ENCODE measurements at places on chromosomes 1 and 21.
A peak's percentile ranks its signal among the peaks of the same experiment; 100 is the strongest.

DNA sequence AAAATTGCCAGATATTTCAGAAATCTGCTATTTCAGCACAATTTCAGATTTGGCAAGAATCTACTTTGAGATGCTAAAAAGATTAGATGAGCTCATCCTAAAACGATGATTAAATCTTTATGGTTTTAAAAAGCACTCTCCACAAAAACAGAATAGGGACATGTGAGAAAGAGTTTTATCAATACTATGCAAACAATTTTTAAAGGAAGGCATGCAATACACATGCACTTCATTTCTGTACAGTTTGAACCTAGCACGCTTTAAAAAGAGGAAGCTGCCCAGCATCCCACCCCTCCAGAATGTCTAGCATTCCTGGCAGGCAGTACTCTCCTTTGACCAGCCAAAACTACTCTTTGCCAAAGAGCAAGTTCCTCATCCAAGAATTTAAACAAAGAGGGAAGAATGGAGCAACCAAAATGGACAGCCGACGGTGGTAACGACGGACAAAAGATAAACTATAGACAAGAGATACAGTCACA is 1.3 kb downstream of the ARHGAP29 start:
- no peak for DNase-seq

- no peak for DNase-seq
These were observed 13.1 kb downstream of the SLC26A9 start for GRCh38 chr1:205930195-205930577.

DNA sequence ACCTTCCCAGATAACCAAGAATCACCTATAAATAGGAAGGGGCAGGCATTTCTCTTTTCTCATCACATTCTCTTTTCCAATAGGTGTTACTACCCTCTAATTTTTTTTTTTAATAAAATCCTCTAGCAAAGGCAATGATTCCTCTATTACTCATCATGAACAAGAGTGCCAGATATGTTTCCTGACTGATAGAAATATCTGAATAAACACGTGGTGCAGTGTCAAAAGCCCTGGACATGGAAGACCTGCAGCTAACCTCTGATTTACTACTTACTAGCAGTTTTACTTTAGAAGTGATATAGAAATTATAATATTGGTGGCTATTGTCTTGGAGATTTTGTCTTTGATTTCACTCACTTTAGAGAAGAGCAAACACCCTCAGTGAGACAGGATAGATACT is 194.6 kb upstream of the SAMSN1 start:
- no peak for DNase-seq

GRCh38 chr1:28915031-28915895 is 894 bp downstream of the EPB41 start:
- DNase-seq = peak; percentile 43

DNA sequence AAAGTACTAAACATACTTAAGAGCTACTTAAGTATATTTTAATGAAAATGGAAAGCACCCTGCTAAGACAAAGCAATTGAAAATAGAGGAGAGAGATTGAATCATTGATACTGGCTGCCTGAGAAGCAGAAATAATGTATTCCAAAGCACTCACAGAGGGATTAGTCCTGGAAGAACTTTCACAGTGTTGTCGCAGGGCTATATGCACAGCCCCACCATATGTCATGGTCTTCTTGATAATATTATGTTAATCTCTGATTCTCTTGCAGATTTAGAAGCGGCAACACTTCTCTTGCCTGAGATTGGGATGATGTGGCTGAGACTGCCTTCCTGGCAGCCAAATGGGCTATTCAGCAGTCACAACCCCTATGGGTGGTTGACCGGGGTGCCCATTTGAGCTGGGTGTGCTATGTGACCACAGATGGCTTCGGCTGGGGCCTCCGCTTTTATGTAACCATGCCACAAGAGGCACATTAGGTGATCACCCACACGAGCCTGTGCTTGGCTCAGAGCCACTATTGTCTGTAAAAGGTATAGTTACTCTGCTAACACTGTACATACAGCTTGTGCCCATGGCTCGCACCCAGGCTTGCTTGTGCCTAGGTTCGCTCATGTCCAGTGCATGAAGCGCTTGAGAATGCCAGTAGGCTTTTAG is 152.2 kb upstream of the SGIP1 start:
- no peak for DNase-seq

DNA sequence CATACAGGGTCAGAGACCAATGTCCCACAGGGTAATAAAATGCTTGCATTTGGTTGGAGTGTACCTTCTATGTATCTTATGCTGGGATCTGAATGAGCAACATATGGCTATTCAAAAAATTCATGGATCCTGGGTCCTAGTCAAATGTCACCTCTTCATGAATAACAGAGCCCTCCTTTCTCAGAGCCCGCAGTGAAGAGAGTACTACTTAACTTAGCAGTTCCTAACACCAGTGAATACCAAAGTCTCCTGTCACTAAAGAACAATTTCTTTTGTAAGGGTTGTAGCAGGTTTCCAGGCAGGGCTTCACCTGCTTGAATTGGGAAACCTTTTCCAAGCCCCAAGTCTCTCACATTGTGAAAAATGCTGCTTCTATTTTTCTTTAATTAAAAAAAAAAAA is 483.0 kb upstream of the DEPDC1 start:
- DNase-seq = no peak

DNA sequence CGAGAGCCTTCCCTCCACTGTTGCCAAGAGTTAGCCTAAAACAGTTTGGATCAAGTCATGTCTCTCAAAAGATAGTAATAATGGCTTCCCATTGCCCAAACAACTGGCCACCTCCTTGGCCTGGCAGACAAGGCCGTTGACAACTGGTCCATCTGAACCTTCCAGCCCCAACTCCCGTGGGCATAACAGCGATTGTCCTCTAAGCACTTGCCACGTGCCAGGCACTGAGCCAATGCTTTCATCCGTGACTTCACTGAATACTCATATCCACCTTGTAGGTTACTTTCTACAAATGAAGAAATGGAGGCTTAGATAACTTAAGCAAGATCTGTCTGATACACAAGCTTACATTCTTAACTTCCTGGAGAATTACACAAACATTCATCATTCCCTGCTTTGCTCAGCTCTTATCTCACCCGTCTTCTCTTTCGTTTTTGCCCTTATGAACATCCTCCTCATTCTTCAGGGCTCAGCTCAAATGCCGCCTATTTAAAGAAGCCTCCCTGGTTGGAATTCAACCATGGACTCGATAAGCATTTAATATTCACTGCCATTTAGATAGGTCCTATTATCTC is 106.4 kb downstream of the KCND3 start:
- no peak for DNase-seq

GRCh38 chr1:150575518-150576366 is 3.7 kb downstream of the MCL1 start:
- DNase-seq = peak; percentile 37

GRCh38 chr1:92482665-92483609 is 3.8 kb downstream of the GFI1 start:
- DNase-seq = peak; percentile 35

DNA sequence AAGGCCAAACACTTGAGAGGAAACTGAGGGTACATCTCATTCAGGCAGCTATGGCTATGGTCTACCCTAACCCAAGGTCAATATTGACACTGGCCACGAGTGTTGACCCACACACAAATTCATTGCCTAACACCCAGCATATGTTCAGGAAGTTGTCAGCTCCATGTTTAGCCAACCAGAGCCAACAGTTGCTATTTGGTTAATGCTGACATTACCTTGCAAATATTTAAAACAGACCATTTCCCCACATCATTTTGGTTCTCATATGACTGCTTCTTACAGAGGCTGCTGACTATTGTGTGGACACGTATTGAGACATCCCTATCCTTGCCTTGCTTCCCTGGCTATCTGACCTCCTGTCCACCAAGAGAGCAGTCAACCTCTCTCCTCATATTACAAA is 97.3 kb downstream of the LMX1A start:
- no peak for DNase-seq

GRCh38 chr1:31796707-31797106 is 19.1 kb downstream of the SPOCD1 start:
- DNase-seq = no peak

DNA sequence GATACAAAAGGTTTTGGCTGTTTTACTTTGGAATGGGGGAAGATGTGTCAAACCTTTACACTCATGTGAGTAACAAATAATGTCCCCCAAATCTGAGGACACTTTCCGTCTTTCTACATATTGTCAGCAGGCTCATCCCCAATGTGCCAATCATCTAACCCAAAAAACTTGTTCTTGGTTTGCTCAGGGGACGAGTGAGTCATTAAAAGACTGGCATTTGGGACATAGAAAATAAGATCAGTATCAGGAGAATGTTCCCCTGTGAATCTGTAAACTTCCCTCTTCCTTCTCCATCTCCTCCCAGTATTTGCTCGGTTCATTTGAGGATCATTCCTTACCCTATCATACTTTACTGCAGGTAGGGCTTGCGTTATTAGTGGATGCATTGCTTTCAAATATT is 194.1 kb upstream of the RUNX1 start:
- no peak for DNase-seq

- no peak for DNase-seq
These were observed 299.7 kb downstream of the GRIK1 start for GRCh38 chr21:29640080-29640508.

DNA sequence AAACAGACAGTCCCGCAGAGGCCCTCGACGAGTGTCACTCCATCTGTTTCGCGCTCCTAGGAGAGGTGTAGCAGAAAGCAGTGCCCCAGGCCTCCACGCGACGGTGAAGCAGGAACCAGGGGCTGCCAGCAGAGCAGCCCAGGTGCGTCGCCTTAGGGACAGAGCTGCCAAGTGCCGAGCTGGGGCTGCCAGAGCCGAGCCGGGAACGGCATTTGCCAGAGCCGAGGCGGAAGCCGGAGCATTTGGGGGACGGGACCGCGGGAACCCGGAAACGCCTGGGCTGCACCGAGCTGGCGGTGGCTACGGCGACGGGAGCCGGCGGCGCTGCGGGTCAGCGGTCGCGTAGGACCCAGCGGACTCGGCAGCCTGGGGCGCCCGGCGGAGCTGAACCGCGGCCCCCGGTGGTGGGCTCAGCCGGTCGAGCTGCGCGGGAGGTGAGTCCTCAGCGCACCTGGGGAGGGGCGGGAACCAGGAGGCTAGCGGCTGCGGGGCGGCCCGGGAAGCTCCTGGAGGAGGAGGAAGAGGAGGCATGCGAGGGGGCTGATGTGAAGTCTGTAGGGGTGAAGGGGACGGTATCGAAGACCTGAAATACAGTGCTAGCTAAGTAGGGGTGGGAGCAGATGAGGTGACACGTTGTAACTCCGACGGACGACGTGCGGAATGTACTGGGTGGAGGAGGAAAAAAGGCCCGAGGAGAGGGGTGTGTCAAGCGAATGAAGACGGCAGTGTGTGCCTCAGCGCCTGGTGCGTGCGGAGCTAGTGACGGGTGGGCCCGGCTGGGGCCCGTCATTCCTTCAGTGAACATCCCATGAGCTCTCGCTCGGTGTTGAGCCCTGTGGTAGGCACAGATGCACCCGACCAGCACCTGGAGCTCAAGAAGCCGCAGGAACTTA is at the start of gene SLC35A3:
Gene SLC35A3 (plus strand): TSS at position 268 of the 893 bp plus-strand sequence. CDS start 23,559 bp downstream, outside the sequence.
- DNase-seq = peak; percentile 81

- no peak for DNase-seq
These were observed 4.1 kb downstream of the WNT3A start for GRCh38 chr1:228010921-228011320.

- DNase-seq = peak; percentile 23
These were observed 22.2 kb downstream of the SLC25A33 start for GRCh38 chr1:9561429-9561828.

- no peak for DNase-seq
These were observed 119.8 kb upstream of the SPAG17 start for GRCh38 chr1:118304722-118305359.

DNA sequence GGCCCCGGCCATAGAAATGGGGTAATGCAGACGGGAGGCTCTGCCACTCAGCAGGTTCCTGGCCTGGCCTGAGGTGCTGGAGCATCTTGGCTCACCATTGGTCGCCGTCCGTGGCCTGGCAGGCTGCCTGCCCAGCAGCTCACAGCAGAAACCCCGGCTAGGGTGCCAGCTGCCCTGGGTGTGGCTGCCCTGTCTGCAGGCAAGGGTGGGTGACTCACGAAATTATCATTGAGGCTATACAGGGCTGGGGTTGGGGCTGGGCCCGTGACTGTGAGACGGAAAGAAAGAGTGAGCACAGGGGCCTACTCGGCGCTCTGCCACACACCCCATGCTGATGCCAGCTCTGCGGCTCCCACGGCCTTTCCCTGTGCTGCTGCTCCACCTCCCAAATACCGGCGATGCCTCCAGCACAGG is 8.0 kb upstream of the PKP1 start:
- no peak for DNase-seq

- DNase-seq = no peak
These were observed 73.1 kb upstream of the TSHB start for GRCh38 chr1:114956570-114956969.

DNA sequence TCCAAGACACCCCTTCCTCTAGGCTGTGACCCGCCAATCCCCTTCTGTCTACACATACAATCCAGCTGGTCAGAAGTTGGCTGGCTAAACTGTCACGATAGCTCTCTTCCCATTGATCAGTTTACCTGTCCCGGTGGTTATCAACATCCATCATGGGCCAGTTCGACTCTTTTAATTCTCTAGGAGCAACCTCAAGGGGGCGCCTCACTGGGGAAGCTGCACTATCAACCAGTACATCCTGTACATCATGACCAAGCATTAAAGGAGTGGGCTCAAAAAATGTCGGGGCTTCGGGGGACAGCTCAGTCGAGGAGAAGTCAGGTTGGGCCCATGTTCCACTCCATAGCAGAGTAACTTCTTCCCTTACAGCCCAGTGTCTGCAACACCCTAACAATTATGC is 53.2 kb upstream of the B3GALNT2 start:
- no peak for DNase-seq

DNA sequence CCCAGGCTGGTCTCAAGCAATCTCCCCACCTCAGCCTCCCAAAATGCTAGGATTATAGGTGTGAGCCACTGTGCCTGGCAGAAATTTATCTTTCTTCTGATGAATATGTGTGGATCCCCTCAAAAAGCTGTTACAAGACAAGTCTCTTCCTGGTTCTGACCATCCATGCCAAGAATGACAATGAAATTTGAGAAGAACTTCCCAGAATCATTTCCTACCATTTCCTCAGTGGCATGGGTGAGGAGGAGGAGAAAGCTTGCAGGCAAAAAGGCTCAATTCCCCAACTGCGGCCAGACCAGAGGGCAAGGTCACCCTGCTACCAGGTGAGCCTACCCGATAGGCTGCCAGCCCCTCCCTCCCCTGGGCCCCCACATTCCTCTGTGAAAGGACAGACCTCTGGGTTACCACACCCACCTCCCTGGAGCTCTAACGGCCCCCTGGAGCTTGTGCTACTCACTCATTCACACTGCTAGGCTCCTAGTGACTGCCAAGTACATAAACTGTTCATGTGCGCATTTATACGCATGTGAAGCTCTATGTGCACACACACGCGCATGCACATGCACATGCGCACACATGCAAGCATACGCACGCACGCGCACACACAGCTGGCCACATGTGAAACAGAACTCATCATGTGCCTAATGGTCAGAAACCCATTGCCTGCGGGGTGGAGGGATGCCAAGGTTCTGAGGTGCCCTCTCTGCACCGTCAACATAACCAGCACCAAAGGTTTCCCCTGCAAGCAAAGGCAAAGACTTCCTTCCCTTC is 17.0 kb downstream of the MRAP start:
- DNase-seq = no peak

DNA sequence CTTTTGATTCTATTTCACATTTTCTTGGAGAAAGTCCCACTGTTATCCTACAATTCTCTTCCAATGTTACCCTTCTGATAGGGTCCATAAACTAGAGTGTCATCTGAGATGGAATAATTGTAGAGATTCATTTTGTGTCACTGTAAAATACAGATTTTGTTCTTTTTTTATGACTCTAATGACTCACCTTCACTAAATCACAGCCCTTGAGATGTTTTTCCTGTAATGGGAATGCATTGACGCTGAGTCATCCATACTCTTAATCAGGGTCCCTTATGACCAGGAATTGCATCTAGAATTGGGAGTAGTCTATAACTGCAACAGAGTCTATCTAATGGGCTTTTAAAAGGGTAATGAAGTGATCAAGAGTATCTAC is 315.5 kb downstream of the TGFB2 start:
- no peak for DNase-seq
